Stimulated activated CD8-positive, alpha-beta memory T cell treated with anti-CD3 and anti-CD28 coated beads, Interleukin-4, amount 100 ng/mL, for 4 hours (primary cell): ENCODE measurements at places on chromosomes 2 and 18.

GRCh38 chr2:144671695-144672455 lies 152.0 kb upstream of the ZEB2 start:
- no peak for DNase-seq

GRCh38 chr2:231512222-231512621 lies 18.0 kb downstream of the NMUR1 start:
- no peak for DNase-seq

DNA sequence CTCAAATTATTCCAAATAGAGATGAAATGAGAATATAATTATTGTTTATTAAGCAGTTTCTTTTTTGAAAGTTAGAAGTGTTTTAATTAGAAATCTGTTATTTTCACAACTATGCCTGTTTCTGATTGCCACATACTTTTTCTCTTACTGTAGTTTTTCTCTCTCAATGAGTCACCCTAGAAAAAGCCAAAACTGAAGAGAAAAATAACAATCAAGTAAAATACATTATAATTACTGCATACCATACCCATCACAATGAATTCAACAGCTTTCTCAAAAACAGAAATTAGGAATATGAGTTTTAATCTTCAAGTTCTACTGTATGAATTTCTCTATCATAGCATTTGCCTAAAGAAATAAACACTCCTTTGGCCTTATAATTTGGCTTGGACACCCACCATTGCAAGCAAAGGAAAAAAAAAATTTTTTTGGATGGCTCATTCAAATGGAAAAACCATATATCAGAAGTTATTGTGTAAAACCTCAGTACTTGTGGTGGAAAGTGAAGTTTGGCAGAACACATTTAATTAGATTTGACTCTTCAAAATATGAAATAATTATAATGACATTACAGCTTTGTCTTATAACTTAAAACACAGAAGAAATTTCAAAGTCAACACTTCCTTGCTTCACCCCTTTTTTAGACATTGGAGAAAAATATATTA lies 138.5 kb downstream of the DYM start:
- DNase-seq: no peak

DNA sequence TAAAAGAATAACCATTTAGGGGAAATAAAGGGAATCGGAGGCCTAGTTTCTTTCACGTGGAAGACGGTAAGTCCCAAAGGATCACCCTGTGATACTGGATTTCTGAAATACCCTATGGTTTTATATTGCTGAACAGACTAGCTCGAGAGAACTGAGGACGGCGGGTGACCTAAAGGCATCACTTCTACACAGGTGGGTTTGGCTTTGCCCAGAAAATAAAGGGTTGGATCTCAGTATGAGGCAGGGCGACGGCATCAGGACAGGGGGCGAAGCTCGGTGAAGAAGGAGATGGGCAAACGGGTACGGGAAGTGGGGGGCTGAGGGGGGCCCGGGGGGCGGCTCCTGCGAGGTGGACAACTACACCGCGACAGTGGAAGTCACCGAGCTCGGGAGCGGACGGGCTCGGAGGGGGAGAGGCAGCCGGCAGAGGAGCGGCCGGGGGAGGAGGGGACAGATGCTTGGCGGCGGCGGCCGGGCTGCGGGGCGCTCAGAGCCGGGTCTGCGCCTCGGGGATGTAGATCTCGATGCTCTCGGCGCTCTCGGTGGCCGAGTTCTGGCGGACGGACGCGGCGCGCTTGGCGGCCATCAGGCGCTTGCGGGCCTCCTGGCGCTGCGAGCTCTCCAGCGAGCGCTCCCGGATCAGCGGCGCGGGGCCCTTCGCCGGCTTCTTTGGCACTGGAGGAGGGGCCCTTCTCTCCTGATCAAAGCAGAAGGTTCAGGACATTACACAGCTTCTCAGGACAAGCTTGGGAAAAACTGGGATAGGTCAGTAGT lies 48.9 kb downstream of the TGIF1 start:
- DNase-seq: no peak

- DNase-seq: no peak
These were observed 21.6 kb upstream of the SULT1C2 start for GRCh38 chr2:108267101-108267500.

DNA sequence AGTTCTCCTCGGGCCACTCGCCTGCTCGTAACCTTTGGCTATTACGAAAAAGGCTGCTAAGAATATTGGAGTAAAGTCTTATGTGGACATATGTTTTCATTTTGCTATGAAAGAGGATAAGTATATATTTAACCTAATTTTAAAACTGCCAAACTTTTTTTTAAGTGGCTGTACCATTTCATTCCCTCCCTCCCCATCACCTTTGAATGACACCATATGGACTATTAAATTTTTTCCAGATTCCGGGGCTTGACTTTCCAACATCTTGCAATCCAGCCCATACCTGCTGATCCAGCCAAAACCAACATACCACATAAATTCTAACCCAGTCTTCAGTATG lies 31.5 kb downstream of the REEP1 start:
- no peak for DNase-seq

GRCh38 chr2:52571380-52572347 lies 1195.9 kb upstream of the CHAC2 start:
- DNase-seq: no peak

- DNase-seq: no peak
These were observed 153.8 kb downstream of the COL6A3 start for GRCh38 chr2:237260039-237260620.

GRCh38 chr2:105102001-105102400 lies 64.1 kb downstream of the MRPS9 start:
- DNase-seq: no peak

- DNase-seq: no peak
These were observed 132.5 kb downstream of the CSRNP3 start for GRCh38 chr2:165601928-165602521.

GRCh38 chr2:54187331-54187730 lies 68.7 kb downstream of the TSPYL6 start:
- no peak for DNase-seq

GRCh38 chr2:200845669-200846325 lies 18.7 kb downstream of the CLK1 start:
- DNase-seq: no peak

- no peak for DNase-seq
These were observed 758 bp downstream of the SCLY start for GRCh38 chr2:238061315-238062202.

DNA sequence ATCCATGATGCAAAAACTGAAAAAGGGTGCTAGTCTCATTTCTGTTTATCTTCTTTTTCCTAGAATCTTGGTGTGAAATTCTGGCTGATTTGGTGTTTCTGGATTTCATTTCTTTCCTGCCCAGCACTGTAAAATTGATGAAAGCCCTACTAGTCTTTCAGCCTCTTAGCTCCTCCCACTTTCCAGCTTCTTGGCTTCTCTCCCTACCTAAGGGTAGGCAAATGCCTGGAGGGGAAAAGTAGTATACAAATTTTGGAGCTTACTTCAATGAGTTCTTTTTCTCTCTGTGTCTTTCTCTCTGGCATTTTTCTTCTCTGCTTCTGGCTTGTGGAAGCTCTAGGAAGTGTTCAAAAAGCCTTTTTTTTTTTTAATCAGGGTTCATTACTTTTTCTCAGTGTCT lies 160.5 kb downstream of the XIRP2 start:
- DNase-seq: no peak

DNA sequence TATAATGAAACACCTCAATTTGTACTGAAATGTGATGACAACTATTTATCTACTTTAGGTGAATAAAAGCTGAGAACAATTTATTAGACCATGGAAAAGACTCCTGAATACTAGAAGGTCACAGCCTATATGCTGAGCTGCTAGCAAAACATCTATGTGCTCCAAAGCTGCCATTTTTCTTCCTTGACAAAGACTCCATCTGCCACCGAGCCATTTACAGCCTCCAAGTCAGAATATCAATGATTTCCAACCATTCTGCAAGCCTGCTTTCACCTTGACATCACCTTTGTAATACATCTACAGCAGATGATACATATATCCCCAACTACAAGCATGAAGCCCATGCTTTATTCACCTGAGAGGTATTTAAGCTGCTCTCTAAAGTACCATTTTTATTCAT lies 84.9 kb downstream of the BAZ2B start:
- no peak for DNase-seq

GRCh38 chr18:49788327-49788898 lies 24.9 kb downstream of the ACAA2 start:
- DNase-seq: no peak

GRCh38 chr2:130393318-130393910 lies 37.6 kb downstream of the PTPN18 start:
- DNase-seq: no peak

DNA sequence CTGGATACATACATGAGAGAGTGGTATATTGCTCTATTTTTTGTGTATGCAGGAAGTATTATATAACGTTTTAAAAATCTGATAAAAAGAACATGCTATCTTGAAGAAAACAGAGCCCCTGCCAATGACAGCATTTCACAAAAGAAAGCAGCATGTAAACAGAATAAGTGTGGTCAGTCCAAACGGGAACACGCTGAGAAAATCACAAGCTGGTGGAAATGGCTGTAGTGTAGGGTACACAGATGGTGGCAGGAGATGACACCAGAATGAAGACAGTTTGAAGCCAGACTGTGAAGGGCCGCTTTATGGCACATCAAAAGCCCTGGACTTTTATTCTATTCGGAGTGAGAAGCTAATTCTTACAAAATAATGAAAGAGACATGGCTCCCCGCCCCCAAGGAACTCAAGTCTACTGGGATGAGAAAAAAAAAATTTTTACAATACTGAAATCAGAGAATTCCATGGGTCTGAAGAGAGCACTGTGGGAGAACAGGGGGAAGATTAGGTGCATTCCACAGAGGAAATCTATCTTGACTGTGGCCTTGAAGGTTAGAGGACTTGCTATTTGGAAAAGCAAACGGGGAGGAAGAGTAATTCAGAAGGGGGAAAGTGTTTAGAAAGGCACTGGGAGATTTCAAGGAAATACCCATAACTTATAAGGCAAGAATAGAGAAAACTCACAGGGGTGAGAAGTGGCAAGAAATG lies 217.7 kb upstream of the SMAD7 start:
- no peak for DNase-seq

GRCh38 chr2:200091126-200091525 lies 135.7 kb downstream of the MAIP1 start:
- DNase-seq: no peak

DNA sequence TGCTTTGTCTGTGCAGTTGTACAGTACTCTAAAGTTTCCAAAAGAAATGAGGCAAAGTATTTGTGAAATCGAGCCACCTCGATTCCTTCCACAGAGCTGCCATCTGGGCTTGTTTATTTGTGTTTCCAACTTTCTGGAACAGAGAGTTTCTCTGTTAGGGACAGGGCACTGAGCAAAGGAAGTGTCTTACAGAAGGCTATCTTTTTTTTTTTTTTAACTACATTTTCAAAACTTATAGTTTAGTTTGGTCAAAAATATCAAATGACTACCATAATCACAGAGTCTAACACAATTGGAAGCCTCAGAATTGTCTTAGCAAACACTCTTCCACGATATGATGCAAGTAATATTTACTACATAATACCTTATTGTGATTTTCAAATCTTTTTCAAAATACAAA lies 796 bp downstream of the RFTN2 start:
- no peak for DNase-seq

- DNase-seq: no peak
These were observed 9.0 kb upstream of the AFTPH start for GRCh38 chr2:64515086-64515485.

DNA sequence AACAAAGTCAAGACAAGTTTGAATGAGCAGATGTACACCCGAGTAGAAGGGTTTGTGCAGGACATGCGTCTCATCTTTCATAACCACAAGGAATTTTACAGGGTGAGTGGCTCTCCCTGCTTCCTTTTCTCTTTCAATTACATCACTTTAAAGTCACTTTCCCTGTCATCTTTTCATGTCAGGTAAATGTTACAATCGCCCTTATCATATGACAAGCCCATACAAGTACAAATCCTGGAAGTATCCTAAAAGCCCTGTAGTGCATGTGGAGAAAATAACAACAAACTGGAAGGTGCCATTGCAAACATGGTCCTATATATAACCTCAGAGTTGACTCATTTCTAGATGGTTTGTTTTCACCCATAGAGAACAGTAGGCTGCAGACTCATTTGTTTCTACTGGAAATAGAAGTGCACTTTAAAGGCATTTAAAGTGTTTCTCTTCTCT lies 126.0 kb downstream of the SP100 start:
- DNase-seq: no peak

- no peak for DNase-seq
These were observed 32.2 kb upstream of the MTIF2 start for GRCh38 chr2:55301277-55301676.

- DNase-seq: no peak
These were observed 179.6 kb downstream of the RNF144A start for GRCh38 chr2:7096726-7097352.

GRCh38 chr2:76556018-76556417 lies 845.3 kb upstream of the GCFC2 start:
- DNase-seq: no peak

DNA sequence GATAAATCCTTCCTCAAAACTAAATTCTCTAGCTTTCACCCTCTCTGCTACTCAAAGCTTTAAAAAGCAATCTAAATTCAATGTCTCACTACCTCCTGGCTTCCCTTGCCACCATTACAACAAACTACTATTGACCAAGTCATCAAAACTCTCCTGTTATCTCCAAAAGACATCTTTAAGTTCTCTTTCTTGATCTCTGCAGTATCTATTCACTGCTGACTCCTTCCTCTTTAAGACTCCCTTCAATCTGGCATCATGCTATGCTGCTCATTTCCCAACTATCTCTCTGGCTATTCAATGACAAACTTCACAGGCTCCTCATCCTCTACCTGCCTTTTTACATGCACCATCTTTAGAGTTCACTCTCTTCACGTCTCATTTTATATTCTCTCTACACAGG lies 5.9 kb downstream of the PPP3R1 start:
- no peak for DNase-seq

DNA sequence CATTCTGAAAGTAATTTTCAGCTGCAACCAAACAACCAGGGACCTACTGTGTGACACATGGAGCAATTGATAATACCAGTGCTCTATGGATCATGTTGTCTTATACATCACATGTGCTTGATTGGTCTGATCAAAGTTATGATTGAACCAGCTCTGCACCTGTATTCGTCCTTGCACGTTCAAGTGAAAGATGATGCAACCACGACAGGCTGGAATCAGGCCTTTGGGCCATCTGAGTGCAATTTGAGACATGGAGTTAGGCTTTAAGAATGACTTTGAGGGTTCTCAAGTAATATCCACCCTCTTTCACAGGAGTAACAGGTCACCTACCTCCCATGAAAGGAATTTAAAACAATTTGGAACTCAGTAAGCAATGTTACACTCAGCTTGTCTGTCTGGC lies 165.2 kb downstream of the SLC8A1 start:
- DNase-seq: no peak

DNA sequence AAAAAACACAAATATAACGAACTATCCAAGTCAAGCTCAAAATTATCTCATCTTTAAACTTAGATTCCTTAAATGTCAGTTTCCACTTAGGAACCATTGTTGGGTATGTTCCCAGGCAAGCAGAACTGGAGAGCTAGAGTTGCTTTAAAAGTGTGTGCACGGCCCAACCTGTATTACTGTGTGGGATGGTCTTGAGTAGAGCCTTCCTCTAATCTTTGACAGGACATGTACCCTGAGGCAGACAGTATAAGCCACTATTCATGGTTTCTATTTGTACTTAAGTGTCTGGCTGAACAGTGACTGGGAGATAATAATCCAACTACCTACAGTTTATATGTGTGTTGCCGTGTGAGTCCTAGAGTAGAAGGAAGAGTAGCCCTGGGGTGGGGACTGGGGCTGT lies 239.7 kb downstream of the GPD2 start:
- DNase-seq: no peak
